ENCODE measurements at places on chromosomes 2 and 18.
A peak's percentile ranks its signal among the peaks of the same experiment; 100 is the strongest.

DNA sequence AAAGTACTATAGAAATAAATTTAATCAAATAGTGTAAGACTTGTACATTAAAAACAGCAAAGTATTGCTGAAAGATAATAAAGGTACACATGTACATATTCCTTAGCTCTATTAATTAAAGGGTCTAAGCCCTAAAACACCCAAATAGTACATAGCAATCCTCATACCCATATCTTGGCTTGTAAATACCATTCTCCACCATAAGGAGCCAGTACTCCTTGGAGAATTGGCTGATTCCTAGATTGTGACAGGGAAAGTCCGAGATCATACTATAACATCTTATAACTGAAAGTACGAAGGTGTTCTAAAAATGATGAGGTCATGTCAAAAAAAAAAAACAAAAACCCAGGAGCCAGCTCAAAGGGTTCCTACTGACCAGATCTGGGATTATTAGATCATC, 614.6 kb downstream of the SUCLG1 start:
- DNase-seq: no peak

GRCh38 chr2:57516698-57517340, 529.8 kb upstream of the VRK2 start:
- DNase-seq: peak; percentile 45

DNA sequence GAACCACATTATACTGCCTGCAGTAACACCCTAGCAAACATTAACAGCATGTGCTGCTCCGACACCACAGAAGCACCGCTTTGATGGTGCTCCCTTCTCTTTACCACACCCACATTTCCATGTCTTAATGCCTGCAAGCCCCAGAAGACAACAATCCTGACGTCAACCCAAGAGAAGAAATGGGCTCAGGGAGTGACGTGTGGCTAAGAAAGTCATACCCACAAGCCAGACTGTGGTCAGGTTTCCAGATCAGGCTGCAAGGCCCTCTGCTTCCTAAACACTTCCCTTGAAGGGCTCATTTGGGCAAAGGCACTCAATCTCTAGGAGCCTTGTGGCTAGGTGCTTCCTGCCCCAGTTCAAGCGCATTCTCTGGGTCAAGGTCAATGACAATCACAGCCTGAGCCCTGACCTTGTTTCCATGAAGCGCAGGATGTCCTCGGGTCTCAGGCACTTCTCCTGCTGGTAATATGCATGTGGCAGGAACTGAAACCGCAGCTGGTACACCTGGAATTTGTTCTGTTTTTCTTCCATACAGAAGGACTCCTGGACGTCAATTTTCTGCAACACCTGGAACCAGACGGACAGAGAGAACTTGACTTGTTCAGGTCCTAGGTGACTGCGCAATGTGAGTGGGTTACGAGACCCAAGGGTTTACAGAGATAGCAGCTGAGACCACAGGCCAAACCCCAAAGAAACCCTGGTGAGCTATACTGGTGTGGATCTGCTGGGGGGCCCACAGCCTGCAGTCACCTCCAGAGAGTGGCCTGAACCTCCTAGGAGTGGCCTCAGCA, 67.2 kb downstream of the POLR1A start:
- no peak for DNase-seq

GRCh38 chr2:58376592-58376991, 135.5 kb upstream of the FANCL start:
- no peak for DNase-seq

GRCh38 chr2:207792244-207792785, 22.6 kb upstream of the FZD5 start:
- DNase-seq: peak; percentile 61

GRCh38 chr2:214630402-214631045, 179.0 kb downstream of the BARD1 start:
- no peak for DNase-seq

DNA sequence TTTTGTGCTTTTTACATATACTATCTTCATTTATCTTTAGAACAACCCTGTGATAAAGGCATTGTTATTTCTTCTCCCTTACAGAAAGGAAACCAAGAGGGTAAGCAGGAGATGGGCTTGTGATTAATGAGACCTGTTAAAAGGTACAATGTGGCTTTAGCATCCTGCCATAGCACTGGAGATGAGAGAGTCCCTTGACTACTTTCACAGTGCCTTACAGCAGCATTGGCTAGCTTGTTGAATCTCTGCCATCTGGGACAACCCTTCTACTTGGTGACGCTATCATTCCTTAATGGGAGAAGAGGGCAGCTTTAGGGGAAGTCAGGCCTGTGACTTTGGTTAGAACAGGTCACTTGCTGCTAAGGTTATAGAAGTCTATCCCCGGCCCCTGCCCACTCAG, 68.1 kb upstream of the LYPD6B start:
- no peak for DNase-seq

DNA sequence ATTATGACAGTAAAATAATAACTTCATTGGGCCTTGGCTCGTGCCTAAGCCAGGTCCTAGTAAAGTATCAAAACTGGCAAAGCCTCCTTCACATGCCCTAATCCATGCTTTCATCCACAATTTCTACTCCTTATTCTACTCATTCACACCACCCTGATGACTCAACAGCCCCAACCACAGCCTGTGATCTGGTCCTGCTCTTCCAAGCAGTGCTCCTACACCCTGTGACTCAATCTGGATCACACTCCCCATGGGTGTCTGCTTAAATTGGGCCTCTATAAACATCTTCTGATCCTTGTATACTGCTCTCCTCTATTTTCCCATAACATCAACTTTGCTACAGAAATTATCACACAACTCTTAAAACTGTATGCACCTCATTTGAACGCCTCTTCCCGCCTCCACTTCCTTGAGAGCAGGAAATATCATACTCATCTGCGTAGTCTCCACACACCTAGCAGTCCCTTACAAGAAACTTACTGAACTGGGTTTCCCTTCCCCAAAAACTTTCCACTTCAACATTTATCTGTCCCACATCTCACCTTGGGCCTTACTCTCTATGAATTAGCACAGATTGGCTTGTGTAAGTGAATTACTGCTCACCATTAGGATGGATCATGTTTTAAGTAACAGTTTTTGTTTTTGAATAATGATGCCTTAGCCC, 15.9 kb downstream of the GTF3C3 start:
- DNase-seq: no peak

GRCh38 chr2:31222071-31222470, 4.8 kb upstream of the CAPN14 start:
- no peak for DNase-seq

DNA sequence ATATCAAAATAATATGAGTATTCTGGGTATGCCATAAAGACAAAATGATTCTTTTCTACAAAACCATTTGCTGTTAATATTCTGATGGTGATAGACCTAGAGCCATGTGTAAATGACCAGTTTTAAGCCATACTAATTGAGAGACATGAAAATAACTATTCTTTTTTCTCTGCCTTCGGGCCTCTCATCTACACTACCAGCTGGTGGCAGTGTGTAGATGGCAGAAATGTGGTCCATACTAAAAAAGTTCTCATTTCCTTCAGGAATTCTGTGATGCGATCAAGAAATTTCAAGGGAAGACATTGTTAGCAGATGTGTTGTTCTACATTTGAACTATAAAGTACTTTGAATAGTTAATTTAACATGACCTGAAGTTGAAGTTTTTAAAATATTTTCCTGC, 485.2 kb downstream of the TRIB2 start:
- DNase-seq: no peak

DNA sequence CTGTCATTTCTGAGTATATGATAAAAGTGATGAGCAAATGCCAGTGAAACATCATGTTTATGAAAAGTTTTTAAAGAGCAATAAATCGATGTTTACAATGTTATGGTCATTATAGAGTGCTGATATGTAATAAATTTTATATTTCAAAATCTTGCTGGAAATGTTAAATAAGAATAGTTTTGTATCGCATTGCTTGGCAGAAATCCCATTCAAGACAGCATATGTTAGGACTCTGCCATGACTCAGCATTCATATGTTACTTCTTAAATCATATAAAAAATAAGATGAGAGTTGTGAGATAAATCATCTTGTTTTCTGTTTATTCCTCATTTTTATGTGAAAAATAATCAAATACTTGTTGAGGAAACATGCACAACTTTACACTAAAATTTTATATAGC, 949.9 kb upstream of the NRXN1 start:
- no peak for DNase-seq

- DNase-seq: no peak
Measured at GRCh38 chr18:59767732-59768131, 70.5 kb upstream of the CCBE1 start.

GRCh38 chr2:46333912-46334311, 36.7 kb downstream of the EPAS1 start:
- DNase-seq: no peak

- DNase-seq: no peak
Measured at GRCh38 chr2:118913803-118914645, 28.0 kb upstream of the MARCO start.

DNA sequence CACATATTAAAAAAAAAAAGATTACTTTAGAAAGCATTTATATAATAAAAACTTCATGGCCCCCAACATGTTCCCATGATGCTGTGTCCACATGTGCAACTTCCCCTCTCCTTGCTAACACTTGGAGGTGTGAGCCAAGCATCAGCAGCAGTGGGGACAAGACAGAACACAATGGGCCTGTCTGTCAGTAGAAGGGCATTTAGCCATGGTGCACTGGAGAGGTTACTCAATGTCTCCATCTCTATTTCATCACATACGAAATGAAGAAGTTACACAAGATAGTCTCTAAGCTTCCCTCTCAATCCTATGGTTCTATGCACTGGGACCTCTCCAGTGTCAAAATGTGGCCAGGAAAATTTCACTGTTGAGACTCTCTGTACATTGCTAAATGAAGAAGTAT, 2.5 kb downstream of the VIT start:
- DNase-seq: no peak

GRCh38 chr2:74051504-74051903, 66.8 kb downstream of the TET3 start:
- DNase-seq: no peak

DNA sequence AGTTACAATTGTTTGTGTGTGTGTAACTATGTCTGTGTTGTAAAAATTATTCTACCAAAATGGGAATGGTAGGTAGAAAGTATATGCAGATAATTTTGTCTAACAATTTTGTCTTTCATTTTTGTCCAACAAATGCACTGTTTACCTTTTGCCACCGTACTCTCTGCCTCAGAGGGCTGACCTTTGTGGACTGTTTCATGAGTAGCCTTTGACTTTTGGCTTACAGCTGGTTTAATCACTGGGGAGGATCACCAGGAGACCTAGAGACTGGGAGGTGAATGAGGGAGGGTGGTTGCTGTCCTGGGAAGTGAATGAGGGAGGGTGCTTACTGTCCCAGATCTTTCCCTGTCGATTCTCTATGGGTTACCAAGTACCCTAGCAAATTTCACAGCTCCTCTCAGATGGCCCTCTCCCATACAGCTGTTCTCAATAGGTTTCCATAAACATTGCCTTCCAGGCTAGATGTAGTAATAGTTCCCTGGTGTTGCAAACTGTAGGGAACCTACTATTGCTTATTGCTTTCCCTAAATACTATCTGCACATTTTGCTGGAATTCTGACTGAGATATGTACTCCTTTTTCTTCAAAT, 26.5 kb upstream of the CXXC1 start:
- no peak for DNase-seq

DNA sequence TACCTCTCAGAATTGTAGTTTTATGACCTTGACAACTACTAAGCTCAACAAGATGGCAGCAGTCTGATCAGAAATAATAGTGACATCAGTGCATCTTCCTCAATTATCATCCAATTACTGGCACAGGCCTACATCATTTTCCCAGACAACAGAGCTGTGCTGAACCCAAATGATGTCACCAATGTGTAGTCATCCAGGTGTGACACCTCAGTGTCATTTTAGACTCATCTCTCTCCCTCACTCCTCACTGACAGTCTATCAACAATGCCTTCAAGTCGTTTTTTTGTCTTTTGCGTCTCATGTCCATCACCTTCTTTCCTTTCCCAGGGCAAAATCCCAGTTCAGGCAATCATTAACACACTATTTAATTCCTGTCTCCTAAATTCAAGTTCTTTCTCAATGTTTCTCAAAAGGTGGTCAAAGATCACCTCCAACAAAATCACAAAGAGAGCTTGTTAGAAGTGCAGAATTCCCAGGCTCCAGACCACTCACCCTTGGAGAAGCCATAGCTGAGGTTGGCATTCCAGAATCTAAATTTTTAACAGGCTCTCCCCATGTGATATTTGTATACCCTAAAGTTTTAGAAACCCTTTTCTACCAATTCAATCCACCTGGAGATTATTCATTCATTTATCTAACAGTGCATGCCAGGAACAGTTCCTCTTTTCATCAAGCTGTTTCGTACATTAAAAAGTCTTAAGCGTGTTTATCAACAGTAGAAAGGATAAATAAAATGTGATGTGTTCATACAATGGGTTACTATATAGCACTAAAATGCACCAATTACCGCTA, 125.3 kb upstream of the KLF7 start:
- no peak for DNase-seq

GRCh38 chr2:215493376-215493775, 57.5 kb upstream of the FN1 start:
- no peak for DNase-seq

GRCh38 chr2:202042444-202042843, 8.8 kb downstream of the FZD7 start:
- no peak for DNase-seq

GRCh38 chr2:60633615-60634014, 80.2 kb upstream of the BCL11A start:
- no peak for DNase-seq

DNA sequence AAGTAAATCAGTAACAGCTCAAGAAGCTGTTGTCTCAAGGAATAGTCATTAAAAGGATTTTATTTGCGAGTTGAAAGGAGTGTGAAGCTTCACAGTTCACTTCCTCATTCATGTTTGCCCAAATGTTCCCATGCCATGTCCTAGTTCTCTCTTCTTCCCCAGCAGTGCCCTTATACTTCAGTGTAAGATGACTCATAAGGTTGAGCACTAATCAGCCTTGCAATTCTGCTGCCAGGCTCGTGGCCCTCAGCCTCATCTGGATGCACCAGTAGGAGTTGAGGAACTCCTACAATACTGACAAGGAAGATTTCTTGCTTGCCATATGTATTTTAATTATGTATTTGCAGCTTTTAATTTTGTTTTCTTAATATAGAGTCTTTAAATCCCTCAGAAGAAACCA, 1980.4 kb downstream of the SUCLG1 start:
- DNase-seq: no peak

DNA sequence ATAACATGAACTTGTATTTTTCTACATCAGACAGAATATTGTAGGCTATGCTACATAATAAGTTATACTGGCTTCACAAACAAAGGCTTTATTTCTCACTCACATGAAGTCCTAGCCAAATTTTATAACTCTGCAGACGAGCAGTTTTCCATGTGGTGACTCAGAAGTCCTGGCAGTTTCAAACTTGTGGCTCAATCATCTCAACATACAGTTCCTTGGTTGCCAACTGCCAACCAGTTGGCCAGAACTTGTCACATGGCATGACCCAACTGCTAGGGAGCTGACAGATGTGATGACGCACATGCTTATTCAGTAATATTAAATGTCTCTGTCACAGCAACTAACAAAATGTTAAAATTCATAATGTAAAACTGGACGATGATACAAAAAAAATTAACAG, 63.8 kb upstream of the ZC3H15 start:
- DNase-seq: no peak

All from iPS-NIHi11 (cell line).